ENCODE measurements at places on chromosomes 13 and 19.
A peak's percentile ranks its signal among the peaks of the same experiment; 100 is the strongest.

GRCh38 chr13:114272977-114273376 is 8.4 kb upstream of the UPF3A start:
- no peak for DNase-seq

DNA sequence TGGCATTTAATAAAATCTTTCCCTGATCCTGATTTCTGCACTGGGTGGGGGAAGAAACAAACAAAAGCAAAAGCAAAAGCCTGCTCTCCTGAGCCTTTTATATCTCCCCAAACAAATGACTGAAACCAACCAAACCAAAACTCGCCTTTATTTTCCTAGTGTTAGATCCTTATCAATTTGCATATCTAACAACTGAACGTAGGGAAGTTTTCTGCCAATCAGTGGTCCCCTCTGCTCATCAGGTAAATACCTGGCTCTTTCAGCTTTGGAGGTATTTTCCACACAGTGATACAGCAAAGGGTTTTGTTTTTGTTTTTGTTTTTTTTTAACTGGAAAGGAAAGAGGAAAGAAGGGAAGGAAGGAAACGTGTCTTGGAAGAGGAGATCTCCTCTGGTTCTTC is 3.3 kb downstream of the AMER2 start:
- no peak for DNase-seq

- DNase-seq, result no peak
Observed at GRCh38 chr19:17294051-17294891, 9.0 kb downstream of the ABHD8 start.

DNA sequence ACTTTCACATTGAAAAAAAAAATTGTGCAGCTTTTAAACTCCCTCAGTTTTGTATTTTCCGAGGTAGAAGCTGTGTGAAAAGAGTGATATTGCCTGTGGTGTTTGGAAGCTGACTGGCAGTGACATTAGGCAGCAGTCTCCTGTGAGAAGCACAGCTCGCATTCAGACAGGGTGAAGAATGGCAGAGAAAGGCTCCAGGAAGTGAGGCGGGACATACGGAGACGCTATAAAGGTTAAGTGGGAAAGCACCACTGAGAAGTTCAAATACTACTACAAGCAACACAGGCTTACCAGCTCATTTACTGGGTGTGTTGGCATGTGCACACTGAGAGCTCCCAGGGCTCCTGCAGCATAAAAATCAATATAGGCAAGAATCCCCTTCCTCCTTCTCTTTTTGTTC is 88.4 kb downstream of the RXFP2 start:
- no peak for DNase-seq

DNA sequence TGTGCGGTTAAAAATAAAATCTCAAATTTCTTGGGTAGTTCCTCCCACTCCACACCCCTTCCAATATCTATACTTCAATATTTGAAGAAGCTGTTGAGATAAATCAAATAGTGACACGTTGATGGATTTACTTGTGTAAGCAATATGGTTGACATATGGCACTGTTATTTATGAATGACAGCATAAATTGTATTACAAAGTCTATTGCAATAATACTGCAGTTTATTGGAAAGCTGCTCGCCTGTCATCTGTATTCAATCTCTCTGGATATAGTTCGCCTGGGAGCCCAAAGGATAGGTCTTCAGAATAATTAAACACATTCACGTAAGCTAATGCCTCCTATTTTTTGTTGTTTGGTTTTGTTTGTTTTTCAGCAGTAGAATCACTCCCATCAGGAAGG is 5.0 kb upstream of the ZIC5 start:
- no peak for DNase-seq

DNA sequence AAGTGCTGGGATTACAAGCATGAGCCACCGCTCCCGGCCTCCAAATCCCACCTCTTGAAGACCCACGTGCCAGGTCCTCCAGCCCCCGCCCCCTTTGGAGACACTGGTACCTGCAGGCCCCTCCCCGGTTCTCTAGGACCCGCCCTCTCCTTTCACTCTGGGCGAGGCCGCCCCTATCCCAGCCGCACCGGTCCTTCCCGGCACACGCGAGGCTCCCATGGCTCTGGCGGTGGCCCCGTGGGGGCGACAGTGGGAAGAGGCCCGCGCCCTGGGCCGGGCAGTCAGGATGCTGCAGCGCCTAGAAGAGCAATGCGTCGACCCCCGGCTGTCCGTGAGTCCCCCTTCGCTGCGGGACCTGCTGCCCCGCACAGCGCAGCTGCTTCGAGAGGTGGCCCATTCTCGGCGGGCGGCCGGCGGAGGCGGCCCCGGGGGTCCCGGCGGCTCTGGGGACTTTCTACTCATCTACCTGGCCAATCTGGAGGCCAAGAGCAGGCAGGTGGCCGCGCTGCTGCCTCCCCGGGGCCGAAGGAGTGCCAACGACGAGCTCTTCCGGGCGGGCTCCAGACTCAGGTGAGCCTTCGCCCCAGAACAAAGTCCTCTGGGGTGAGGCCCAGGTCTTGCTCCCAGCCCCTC is at the start of gene CBLC:
TSS of gene CBLC (plus strand) at position 176 of the 633 bp plus-strand sequence. CDS start at position 218, 42 bp downstream.
- no peak for DNase-seq

GRCh38 chr19:40542202-40542859 is 34.3 kb upstream of the SHKBP1 start:
- DNase-seq, result peak; percentile 62

DNA sequence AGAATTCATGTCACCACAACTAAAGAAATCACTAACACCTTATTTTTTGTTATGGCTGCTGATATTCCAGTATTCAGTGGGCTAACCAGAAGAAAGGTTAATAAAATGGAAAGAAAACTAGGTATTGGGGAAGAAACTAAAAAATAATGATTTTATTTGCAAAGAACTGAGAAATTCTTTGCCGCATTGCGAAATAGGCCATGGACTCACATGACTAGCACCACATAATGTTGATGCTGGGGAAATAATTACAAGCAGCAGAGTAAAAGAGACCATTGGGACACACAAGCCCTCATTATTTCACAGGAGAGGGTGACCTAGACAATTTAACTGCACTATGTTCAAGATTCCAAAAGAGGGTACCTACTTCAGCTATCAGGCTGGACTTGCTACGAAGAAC is 1411.5 kb downstream of the SLITRK5 start:
- no peak for DNase-seq

DNA sequence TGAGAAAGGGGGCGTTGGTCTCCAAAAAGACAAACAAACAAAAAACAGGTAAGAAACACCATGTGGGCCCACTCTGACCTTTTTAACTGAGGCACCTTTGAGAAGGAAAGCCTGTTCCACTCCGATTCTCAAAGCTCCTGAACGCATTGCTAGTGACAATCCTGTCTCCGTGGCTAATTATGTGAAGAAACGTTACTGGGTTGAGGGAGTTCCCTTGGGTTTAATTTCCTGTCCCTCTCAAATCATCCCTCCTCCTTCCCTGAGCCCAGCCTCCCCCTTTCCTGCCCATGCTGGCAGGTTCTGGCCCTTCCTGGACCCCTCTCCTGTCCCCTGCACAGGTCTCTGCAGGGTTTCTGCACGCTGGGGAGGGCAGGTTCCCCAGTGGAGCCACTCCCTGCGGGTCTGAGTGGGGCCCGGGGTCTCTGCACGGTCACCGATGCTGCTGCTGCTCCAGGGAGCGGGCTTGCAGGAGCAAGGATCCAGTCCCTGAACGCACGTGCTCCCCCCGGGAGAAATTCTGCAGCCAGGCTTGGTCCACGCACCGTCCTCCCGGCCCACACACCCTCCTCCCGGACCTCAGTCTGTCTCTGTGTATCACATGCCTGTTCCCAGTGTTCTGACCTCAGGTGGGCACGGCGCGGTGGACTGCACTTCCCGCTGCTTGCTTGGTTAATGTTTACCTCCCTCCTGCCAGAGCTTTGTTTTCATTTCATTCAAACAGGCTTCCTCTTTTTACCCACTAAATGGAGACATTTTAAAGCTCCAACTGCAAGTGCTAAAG is 76.4 kb upstream of the MCF2L start:
- no peak for DNase-seq

- peak; percentile 40 for DNase-seq
Observed at GRCh38 chr19:41351339-41352245, 2.1 kb downstream of the TGFB1 start.
